Ammon's horn (tissue), 1 donor: ENCODE measurements at places on chromosomes 7 and 10.

DNA sequence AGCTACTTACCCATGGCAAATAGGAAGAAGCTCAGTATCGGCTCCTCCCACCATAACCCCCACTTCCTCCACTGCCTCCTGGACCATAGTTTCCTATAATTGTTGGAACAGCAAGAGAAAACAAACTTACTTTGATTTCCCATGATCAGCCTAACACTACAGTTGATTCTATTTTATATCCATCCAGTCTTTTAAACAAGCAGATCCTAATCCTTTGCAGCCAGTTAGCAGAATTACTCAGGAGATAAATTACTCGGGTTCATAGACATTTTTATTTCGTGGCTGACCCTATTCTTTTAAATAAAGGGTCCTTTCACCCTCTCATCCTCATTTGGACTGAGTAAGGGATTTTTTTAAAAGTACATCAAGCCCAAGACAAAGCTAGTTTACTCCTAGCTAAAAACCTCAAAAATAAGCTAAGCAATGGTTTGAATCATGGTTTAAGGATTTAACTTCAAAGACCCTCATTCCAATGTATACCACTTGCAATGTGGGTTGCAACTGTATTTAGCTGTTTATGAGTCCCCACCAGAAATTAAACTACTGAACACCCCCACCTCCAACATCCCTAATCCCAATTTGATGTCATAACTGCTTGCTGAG is 8.0 kb downstream of the HNRNPA2B1 start:
- no peak for DNase-seq

GRCh38 chr7:7924303-7924702 is 44.3 kb upstream of the GLCCI1 start:
- DNase-seq, result no peak

- DNase-seq, result no peak
Measured at GRCh38 chr7:134660961-134661376, 14.3 kb downstream of the BPGM start.

- no peak for DNase-seq
Measured at GRCh38 chr10:66349076-66349475, 576.8 kb upstream of the LRRTM3 start.

DNA sequence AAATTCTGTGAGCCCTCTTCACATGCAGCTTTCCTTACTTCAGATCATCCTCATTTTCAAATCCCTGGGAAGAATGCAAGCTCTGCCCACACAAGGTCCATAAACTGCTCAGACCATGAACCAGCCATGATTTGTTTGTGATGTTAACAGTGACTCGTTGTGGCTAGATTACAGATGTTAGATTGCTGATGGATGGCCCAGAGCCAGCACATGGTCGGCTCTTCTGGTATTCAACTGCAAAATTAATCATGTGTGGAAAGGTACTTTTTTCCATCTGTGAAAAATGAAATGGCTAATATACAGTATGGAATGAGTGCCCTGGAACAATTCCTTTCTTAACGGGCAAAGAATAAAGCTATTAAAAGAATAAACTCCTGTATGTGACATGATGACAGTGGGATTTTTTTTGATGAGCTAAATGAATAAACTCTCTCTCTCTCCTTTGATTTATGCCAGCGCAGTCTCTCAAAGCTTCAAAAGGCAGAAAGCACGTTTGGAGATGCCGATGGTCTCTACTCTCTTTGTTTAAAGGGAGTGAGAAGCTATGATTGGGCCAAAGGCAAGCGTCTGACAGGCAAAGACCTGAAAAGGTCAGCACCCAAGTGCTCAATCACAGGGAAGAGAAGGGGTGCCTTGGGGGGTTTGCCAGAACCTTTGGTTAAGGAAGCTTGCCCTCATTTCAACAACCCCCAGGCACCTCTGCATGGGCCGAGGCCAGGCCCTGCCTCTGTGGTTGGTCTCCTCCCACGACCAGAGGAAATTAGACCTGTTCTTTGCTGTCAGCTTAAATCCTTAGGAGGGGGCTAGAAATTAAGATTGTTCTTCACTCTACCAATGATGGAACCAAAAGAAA is 444.0 kb upstream of the NFE2L3 start:
- DNase-seq, result no peak

- no peak for DNase-seq
Measured at GRCh38 chr7:134795231-134795630, 15.8 kb downstream of the CALD1 start.

GRCh38 chr7:113144817-113145216 is 26.5 kb upstream of the SMIM30 start:
- DNase-seq, result no peak

GRCh38 chr7:54129035-54129434 is 413.1 kb upstream of the VSTM2A start:
- DNase-seq, result no peak

DNA sequence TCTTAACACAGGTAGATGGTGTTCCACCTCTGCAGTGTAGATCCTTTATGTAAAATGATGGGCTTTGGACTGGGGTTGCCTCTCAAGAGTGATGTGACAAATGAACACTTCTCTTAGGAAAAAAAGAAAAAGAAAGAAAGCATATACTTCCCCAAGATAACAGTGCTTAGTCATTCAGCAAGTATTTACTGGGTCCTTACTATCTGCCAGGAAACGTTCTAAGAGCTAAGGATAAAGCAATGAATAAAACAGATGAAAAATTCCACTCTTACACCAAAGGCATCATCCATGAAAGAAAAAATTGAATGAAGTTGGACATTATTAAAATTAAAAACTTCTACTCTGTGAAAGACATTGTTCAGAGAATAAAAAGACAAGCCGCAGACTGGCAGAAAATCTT is 177.3 kb downstream of the C7orf25 start:
- DNase-seq, result no peak

DNA sequence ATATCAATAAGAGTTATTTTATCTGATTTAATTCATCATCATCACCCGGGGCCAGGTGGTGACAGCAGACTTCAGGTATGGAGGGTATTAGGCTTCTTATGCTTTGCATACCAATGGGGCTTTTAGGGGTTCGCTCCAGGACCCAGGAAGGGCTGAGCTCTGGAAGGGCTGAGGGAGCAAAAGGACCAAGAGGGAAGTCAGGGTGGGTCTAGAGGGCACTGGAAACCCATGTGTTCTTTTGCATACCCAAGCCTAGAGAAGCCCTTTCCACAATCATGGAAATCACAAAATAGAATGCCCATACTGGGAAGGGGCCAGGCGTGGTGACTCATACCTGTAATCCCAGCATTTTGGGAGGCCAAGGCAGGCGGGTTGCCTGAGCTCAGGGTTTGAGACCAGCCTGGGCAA is 30.9 kb upstream of the VCL start:
- no peak for DNase-seq

DNA sequence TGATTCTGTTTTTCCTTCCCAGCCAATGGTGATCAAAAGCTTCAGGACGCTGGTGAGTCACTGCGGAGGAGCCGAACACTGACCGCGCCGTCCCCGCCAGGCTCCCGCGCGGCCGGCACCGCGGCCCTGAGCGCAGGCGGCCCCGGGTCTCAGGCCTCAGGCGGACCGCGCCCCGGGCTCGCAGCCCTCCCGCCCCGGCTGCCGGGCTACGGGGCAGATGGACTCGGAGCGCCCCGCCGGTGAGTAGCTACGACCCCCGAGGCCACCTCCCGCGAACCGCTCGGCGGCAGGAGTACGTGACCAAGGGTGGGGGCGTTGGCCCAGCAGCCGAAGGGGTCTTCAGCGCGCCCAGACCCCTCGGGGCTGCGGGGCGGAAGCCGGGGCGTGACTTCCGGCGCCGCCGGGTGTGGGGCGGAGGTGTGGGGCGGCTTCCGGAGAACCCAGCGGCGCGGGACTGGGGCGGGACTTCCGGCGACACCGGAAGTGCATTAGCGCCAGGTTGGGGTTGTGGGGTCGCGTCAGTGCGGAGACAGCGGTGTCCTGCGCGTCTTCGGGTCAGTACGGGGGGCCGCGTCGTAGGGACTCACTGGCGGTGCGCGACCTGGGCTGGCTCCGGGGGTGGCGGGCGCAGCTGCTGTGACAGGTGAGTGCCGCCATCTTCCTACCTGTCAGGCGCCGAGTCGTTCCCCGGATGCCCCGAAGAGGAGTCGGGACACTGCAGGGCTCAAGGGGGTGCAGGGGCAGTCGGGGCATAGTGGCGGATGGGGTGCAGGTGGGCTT is at the start of gene WDR37:
Gene WDR37 (plus strand): TSS at position 60 of the 780 bp plus-strand sequence. CDS start 15,771 bp downstream, outside the sequence.
- DNase-seq, result peak; percentile 87

GRCh38 chr7:77830649-77831355 is 32.2 kb downstream of the PHTF2 start:
- DNase-seq, result no peak

- DNase-seq, result no peak
Measured at GRCh38 chr7:70098133-70098561, 499.9 kb downstream of the AUTS2 start.

GRCh38 chr10:30489346-30489745 is 55.4 kb downstream of the MAP3K8 start:
- no peak for DNase-seq

GRCh38 chr7:34928052-34928451 is 109.2 kb downstream of the DPY19L1 start:
- DNase-seq, result peak; percentile 67

DNA sequence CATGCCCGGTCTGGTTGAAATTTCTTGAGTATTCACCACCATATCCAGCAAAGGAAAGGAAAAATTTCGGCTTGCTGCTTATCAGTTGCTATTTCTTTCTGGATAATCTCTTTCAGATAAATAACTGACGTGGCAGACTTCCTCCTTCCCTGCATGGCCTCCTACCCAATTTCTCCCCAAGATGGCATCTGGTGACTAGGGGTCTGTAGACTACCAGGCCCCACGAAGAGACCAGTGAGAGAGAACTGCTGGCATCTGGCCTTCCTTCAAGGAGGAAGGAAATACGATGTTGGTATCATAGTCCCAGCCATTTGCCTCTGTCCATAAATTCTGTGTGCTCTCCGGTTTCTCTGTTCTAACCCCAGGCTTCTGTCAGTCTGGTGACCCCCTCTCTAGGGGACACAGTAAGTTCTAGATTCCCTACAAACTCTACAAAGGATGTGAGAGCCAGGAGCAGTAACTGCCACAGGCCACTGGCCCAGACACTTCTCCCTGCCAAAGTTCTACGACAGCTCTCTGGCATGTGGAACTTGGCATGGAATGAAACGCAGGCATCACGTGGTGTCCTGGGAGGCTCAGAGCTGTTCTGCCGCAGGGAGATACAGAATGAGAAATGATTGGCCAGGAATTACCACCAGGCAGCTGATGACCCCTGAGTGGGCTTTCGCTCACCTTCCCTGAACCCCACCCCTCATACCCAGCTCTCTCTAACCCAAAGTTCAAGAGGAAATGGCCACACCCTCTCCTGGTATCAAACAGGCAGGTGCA is 30.0 kb upstream of the MSRB2 start:
- DNase-seq, result peak; percentile 96

DNA sequence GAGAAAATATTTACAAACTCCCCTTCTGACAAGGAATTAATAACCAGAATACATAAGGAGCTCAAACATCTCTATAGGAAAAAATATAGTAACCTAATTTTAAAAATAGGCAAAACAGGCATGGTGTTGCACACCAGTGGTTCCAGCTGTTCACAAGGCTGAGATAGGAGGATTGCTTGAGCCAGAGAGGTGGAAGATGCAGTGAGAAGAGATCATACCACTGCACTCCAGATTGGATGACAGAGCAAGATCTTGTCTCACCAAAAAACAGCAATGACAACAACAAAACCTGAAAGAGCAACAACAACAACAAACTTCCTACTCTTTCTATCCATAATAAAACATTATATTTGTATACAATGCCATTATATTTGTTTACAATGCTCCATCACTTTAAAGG is 304.4 kb upstream of the CNTNAP2 start:
- no peak for DNase-seq

GRCh38 chr7:77337456-77337990 is 78.6 kb downstream of the GSAP start:
- no peak for DNase-seq

- no peak for DNase-seq
Measured at GRCh38 chr7:26630361-26630760, 234.0 kb downstream of the SKAP2 start.

DNA sequence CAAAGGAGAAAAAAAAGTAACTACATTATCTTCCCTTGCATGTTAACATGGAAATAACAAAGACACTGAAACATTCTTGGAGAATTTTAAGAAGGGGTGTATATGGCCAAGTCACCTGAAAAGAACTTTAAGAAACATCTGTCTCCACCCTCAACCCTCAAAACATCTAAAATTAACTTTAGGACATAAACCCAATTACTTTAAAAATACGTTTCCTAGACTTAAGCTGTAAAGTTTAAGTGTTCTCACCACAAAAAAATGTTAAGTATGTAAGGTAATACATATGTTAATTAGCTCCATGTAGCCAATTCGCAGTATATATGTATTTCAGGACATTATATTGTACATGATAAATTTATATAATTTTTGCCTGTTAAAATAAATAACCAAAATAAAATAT is 71.1 kb upstream of the GLCCI1 start:
- no peak for DNase-seq
